Fibroblast of lung (primary cell): ENCODE measurements at places on chromosomes 2 and 18. TPM values are rescaled to one million over a fixed set of nuclear protein-coding genes. Genes with fewer than 3 reads are reported as not detected.

- no peaks in the 10 kb centered on the region for H3K4me1 ChIP-seq
- H3K27ac ChIP-seq, result no peak overlapping the region
- no peak overlapping the region for H3K4me3 ChIP-seq
- H3K36me3 ChIP-seq, result no peaks in the 10 kb centered on the region
- DNase-seq, result no peak
Measured at GRCh38 chr2:158042245-158042644, 59.4 kb upstream of the UPP2 start.

- no peak overlapping the region for H3K27ac ChIP-seq
- DNase-seq, result no peak
- no peaks in the 10 kb centered on the region for H3K27me3 ChIP-seq
- no peaks in the 10 kb centered on the region for H3K36me3 ChIP-seq
- no peaks in the 10 kb centered on the region for H3K4me1 ChIP-seq
- no peak overlapping the region for H3K4me3 ChIP-seq
Measured at GRCh38 chr2:231379266-231380215, 16.0 kb upstream of the B3GNT7 start.

DNA sequence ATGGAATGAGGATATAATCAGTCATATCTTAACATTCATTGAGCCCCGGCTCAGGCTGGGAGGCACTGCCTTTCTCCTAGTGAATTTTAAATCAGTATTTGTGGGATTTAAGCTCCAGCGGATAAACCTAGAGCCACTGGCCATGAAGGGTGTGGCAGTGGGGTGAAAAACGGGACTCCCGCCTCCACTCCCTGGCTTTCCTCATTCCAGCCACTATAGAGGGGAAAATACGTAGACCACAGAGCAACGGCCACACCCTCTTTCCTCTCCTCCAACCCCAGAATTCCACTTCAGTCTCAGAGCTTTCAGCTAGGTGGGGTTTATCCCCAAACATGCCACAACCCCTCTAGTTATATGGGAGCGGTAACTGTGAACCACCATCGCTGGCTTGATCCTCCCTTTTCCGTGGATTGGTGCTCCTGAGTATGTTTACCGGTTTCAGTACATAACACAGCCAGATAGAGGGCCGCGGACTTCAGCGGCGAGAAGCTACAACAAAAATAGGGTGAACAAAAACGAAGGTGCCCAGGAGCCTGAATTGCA, 70.6 kb upstream of the ITGB6 start:
- H3K4me3 ChIP-seq, result peak overlapping the region; percentile 30
- H3K27ac ChIP-seq, result peak overlapping the region; percentile 84
- H3K36me3 ChIP-seq, result peaks cover 2% of the 10 kb centered on the region
- DNase-seq, result peak; percentile 78

GRCh38 chr2:8268172-8268783, 413.6 kb upstream of the ID2 start:
- H3K27me3 ChIP-seq, result no peaks in the 10 kb centered on the region
- no peak overlapping the region for H3K4me3 ChIP-seq
- H3K4me1 ChIP-seq, result no peaks in the 10 kb centered on the region
- no peak overlapping the region for H3K27ac ChIP-seq

DNA sequence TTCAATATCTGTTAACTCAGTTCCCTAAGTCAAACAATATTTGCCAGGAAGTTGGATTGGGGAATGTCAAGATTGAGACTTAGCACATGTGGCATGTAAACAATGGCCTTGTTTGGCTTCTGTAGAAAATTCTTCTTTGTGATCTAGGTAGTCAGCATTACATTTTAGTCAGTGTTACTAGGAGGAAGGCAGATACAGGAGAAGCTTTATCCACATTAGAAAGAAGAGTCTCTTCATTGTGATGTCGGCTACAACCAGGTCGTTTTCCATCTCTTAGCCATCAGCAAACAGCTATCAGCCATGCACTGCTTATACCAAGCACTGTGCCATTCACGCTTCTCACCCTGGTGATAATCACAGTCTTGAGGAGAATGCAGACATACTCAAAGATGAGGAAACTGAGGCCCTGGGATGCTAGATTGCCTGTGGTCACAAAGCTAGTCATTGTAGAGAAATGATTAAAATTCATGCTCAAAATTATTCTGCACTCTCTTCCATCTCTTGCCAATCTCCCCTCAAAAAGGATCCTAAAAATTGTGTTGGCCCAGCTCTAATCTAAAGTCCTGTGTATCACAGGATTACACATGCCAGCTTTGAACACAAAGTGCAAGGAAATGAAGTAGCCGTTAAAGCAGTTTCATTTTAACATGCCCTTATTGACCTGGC, 3.2 kb downstream of the GALNT5 start:
- H3K36me3 ChIP-seq, result no peaks in the 10 kb centered on the region
- peaks cover 21% of the 10 kb centered on the region for H3K4me1 ChIP-seq
- DNase-seq, result peak; percentile 17
- peak overlapping the region; percentile 17 for H3K4me3 ChIP-seq
- H3K27ac ChIP-seq, result peak overlapping the region; percentile 76

- H3K4me3 ChIP-seq, result no peak overlapping the region
- H3K4me1 ChIP-seq, result peaks cover 7% of the 10 kb centered on the region
- no peak overlapping the region for H3K27ac ChIP-seq
- no peaks in the 10 kb centered on the region for H3K27me3 ChIP-seq
- H3K36me3 ChIP-seq, result no peaks in the 10 kb centered on the region
Measured at GRCh38 chr2:217065012-217065290, 205.1 kb upstream of the TNP1 start.

The AQP12A gene
- total RNA-seq, result not detected in 2 replicates

- H3K36me3 ChIP-seq, result no peaks in the 10 kb centered on the region
- DNase-seq, result peak; percentile 34
- H3K4me3 ChIP-seq, result no peak overlapping the region
- no peaks in the 10 kb centered on the region for H3K27me3 ChIP-seq
Measured at GRCh38 chr18:11407940-11408339, 201.5 kb upstream of the SLC35G4 start.

GRCh38 chr2:136057802-136058140, 60.2 kb downstream of the CXCR4 start:
- H3K36me3 ChIP-seq, result no peaks in the 10 kb centered on the region
- H3K27ac ChIP-seq, result no peak overlapping the region
- DNase-seq, result no peak
- H3K4me3 ChIP-seq, result no peak overlapping the region

DNA sequence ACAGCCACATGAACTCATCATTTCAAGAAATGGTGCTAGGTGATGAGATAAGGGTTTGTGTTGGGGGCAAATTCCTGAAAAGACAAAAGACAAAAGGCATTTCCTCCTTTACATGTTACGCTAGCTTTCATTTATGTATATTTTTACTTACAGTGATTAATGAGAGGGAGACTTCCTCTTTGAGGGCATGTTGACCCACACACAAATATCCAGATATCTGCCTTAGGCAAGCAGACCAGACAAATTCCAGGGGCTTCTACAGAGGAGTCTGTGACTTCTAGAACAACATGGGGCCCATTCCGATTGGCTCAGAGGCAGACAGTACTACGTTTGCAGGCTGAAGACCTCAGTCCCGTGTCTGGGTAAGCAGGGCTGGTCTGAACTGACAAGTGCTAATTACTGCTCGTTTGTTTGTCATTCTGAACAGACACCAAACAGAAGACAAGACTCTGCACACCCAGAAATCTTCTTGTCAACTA, 74.8 kb upstream of the ST6GAL2 start:
- no peak overlapping the region for H3K27ac ChIP-seq
- H3K4me1 ChIP-seq, result peaks cover 4% of the 10 kb centered on the region
- no peaks in the 10 kb centered on the region for H3K27me3 ChIP-seq
- no peak overlapping the region for H3K4me3 ChIP-seq

GRCh38 chr2:26706616-26707473, 14.3 kb downstream of the KCNK3 start:
- H3K27me3 ChIP-seq, result peaks cover 12% of the 10 kb centered on the region
- peaks cover 5% of the 10 kb centered on the region for H3K4me1 ChIP-seq
- H3K4me3 ChIP-seq, result no peak overlapping the region
- no peaks in the 10 kb centered on the region for H3K36me3 ChIP-seq
- DNase-seq, result no peak
- no peak overlapping the region for H3K27ac ChIP-seq
